Stimulated activated CD8-positive, alpha-beta memory T cell treated with anti-CD3 and anti-CD28 coated beads, Interleukin-4, amount 100 ng/mL, for 4 hours (primary cell): ENCODE measurements at places on chromosomes 1 and 21.

DNA sequence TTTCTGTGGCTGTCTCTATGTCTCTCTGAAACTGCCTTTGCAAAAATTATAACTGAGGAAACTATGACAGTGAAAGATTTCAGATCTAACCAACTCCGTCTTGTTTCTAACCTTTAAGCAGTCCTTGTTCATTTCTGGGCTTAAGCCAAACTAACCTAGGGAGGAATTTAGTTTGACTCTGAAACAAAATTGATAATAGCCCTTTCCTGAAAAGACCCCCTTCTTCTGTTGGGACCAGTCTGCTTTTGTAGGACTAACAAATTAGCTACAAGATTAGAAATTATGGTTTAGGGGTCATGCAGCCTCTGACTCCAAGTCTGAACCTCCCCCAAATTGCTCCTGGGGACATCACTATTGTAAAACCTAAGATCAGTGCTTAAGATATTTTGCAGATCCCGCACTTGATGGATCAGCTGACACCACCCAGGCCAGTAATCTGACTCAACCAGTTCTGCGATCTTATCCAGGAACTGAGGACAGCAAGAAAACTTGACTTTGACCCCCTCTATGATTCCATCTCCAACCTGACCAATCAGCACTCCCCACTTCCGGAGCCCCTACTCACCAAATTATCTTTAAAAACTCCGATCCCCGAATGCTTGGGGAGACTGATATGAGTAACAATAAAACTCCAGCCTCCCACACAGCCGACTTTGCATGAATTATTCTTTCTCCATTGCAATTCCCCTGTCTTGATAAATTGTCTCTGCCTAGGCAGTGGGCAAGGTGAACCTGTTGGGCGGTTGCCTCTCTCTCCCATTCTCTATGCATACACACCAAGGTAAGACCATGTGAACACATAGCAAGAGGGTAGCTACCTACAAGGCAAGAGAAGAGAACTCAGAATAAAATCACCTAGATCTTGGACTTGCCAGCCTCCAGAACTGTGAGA lies 11.1 kb upstream of the TRIM63 start:
- DNase-seq = no peak

GRCh38 chr1:172322219-172323061 lies 98.0 kb upstream of the C1orf105 start:
- DNase-seq = no peak

GRCh38 chr1:22793647-22794046 lies 83.0 kb downstream of the EPHB2 start:
- no peak for DNase-seq

- no peak for DNase-seq
Observed at GRCh38 chr1:7929637-7930036, 11.0 kb downstream of the TNFRSF9 start.

DNA sequence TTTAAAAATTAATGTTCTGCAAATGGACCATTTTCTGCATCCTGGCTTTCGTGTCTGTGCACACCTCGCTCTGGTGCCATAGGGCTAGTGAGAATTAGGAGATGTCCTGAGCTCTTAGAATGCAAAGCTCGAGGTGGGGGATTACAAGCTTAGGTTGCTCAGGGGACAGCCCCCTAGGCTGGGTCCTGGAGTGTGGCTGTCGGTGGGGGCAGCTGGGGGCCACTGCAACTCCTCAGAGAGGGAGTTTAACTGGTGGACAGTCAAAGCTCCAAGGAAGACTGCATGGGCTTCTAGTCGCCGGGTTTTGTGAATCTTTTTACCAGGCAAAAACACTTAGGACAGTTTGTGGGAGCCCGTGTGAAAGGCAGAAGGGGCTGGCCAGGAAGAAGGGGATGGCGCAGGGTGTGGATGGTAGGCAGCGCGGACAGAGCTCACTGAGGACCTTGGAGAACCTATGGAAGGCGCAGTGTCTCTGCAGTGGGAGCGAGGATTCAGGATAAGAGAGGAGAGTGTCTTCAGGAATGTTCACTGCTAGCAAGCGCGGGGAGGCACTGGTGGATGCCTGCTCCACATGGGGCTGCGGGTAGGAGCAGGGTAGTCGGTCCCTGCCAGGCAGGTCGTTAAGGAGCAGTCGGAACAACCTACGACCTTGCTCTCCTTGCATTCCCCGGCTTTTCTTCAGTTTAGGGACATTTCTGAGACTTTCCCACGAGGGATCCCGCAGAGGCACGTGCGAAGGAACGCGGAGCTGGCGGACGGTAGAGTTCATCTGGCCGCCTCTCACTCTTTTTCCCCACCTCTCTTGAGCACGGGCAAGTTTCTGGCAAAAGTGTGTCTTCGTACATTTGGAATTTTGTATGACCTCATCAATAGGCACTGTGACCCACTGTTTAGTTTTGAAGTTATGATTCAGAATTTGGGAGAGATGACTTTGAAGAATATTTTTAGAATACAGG lies 12.9 kb upstream of the KCNE1 start:
- no peak for DNase-seq

GRCh38 chr21:34009193-34009592 lies 64.2 kb upstream of the MRPS6 start:
- no peak for DNase-seq

DNA sequence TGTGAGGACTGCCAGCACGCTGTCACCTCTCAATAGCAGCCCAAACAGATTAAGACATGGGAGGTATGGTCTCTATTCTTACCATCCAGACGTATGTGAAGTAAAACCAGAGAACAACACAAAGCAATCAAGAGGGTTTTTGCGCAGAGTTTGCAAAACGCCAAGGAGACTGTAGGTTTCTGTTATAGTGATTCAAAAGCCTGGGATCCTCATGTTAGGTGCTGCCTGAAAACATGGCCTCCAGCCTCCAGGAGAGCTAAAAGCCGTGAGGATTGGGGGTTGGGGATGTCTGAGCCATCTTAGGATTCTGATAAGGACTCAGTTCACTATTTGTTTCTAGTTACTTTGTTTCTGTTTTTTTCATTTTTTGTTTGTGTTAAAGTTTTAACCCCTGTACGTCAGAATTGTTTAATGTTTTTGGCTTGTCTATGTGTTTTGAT lies 4.2 kb upstream of the CCT8 start:
- DNase-seq = no peak

DNA sequence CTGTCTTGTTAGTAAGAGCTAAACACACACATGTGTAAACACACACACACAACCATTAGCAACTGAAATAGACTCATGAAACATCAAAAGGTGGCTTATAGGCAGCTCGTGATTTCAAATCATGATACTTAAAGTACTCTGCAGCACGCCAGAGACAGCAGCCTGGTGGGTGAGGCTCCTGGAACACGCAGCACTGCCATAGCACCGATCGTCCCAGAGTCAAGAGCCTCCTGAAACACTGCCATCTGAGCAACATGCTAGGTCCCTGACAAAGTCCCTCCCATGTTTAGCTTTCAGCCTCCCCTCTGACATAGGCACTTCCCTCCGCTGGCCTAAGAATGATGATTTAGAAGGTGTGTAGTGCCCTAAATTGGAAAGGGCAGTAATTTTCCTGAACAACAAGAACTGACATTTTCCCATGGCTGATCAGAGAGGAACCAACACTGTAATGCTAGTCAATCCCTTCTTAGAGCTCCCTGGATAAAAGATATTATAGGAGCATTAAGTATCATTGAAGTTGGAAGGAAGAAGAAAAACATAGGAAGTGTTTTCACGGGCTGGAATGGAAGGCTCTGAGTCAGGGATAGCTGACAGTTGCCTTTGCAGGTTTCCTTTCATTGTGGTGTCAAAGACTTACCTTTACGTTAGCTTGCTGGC lies 14.1 kb upstream of the DPT start:
- DNase-seq = no peak

DNA sequence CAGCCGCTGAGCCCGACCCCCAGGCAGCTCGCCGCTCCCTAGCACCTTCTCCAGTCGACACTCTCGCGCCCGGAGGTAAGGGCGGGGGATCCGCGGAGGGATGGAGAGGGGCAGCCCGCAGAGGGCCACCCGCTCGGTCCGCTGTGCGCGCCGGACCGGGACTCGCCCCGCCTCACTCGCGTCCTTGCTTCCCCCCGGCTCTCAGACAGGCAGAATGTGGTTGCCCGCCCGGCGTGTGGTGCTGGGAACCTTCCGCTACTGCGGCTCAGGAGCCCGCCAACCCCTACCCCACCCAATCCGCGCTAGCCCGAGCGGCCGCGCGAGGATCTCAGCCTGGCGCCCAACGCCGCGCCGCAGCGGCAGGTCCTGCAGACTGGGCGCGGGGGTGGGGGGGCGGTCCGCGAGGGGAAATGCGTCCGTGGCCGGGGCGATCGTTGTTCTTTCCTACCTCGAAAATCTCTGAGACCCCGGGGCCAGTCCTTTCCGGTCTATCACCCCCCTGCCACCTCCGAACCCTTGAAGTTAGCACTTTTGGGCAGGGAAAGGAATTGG lies 404 bp downstream of the LRRC8C start:
- peak; percentile 21 for DNase-seq

DNA sequence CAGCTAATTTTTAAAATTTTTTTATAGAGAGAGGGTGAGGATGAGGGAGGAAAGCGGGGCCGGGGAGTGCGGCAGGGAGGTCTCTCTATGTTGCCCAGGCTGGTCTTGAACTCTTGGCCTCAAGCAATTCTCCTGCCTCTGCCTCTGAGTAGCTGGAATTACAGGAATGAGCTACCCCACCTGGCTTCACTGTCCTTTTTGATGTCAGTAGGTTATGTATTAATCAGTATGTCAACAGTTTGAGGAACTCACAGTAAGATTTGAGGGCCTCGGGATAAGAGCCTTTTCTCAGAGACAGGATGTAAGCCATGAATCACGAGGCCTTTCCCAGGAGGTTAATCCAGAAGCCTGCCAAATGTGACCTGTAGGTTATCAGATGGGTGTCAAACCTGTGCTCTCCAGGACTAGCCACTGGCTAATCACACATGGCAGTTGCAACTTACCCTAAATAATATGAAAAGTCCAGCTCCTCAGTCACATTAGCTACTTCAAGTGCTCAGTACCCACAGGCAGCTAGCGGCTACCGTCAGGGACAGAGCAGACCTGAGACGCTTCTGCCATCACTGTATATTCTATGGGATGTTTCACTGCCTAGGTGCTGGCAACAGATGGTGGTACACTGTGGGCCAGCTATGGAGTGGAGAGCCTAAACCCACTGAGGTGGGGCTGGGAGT lies 33.1 kb downstream of the TRIM67 start:
- no peak for DNase-seq
